ENCODE measurements at places on chromosomes 1 and 21.
A peak's percentile ranks its signal among the peaks of the same experiment; 100 is the strongest.

DNA sequence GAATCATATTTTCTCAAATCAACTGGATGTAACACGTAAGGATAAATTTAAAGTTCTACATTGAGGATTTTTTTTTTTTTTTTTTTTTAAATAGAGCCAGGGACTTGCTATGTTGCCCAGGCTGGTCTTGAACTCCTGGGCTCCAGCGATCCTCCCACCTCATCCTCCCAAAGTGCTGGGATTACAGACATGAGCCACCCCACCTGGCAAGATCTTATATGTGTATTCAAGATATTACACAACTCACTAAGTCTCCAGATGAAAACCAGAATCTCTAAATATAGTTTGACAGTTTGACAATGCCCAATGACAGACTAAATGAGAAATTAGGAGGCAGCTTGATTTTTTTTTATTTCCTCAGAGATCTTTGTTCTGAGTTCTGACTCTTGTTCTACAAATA is 6.8 kb downstream of the YY1AP1 start:
- H3K36me3 ChIP-seq = peaks cover 43% of the 10 kb centered on the region
- no peak overlapping the region for H3K27ac ChIP-seq
- no peak overlapping the region for H3K4me3 ChIP-seq
- H3K4me1 ChIP-seq = peaks cover 28% of the 10 kb centered on the region
- DNase-seq = no peak

DNA sequence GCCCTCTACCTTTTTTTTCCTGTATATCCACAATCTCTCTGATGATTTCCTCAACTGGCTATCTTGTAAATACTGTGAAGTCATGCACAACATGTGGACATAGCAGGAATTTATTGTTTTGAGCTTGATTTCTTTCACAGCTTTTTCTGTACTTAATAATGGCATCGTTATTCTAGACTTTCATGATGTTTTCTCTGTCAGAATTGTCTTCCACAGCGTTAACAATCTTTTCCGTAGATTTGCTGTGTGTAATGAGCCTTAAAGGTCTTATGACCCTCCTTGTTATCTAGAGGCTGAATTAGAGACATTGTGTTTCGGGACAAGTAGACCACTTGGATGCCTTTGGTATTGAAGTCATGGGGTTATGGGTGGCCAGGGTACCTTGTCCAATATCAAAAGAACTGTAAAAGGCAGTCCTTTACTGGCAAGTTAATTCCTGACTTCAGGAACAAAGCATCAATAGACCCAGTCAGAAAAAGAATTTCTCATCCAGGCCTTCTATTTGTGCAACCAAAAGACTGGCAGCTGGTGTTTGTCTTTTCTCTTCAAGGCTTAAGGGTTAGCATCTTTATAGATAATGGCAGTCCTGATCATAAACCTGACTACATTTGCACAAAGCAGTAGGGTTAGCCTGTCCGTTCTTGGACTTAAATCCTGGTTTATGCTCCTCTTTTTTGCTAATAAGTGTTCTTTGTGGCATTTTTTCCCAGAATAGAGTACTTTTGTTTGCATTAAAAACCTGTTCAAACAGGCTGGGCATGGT is 30.1 kb upstream of the CHAF1B start:
- H3K4me3 ChIP-seq = no peak overlapping the region
- DNase-seq = no peak
- H3K4me1 ChIP-seq = no peaks in the 10 kb centered on the region
- H3K27ac ChIP-seq = no peak overlapping the region

GRCh38 chr1:169236143-169236542 is 129.7 kb downstream of the ATP1B1 start:
- no peak overlapping the region for H3K4me3 ChIP-seq
- H3K27me3 ChIP-seq = no peaks in the 10 kb centered on the region
- H3K36me3 ChIP-seq = peaks cover 2% of the 10 kb centered on the region
- H3K4me1 ChIP-seq = peaks cover 51% of the 10 kb centered on the region
- peak overlapping the region; percentile 56 for H3K27ac ChIP-seq

DNA sequence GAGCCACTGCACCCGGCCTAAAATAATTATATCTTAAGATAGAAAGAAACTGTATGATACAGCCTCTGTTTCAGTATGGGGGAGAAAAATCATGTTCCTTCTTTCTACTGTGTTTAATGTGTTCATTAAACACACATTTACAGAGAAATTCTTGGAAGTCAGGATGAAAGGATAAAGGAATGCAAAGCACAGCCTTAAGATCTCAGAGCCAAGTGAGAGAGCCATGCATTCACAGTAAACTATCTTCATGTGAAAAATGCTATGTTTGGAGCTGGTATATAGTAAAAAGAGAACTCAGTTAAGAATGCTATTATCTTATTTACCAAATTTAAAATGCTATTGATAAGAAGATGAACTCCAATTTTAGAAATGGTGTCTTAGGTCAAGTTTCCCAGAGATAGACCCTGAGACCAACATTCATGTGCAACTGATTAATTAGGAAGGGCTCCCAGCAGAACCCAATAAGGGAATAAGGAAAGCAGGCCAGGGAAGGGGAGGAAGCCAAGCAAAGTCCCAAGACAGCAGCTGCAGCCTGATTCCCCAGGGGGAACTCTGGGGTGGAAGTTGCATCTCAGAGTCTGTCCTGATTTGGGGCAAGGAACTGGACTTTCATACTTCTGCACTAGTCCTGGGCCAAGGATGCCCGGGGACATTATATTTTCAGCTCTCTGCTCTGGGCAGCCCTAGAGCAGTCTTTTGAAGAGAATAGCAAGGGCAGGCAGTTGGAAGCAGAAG is 130.0 kb upstream of the ZNF648 start:
- no peak for DNase-seq
- H3K4me3 ChIP-seq = no peak overlapping the region
- no peaks in the 10 kb centered on the region for H3K27me3 ChIP-seq
- no peaks in the 10 kb centered on the region for H3K36me3 ChIP-seq
- no peak overlapping the region for H3K27ac ChIP-seq

DNA sequence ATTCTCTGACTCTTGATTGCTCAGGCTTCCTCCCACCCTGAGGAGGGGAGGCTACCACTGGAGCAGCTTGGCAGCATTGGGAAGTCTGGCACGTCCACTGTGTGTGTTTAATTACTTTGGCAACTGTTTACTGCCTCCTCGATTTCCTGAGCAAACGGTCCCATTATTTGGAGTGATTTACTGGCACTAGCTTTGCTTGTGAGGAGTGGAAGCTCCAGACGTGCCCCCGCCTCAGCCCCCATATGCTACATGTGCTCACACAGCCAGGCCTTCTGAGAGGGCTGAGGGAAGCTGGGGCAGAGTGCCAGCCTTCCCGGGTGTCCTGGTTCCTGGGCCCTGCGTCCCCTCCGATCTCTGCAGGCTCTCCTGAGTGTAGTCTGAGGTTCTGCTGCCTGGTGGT is 306.2 kb downstream of the PTPRU start:
- H3K4me1 ChIP-seq = no peaks in the 10 kb centered on the region
- H3K4me3 ChIP-seq = no peak overlapping the region
- H3K27me3 ChIP-seq = peaks cover 3% of the 10 kb centered on the region
- no peak for DNase-seq

- H3K27me3 ChIP-seq = no peaks in the 10 kb centered on the region
- no peak overlapping the region for H3K4me3 ChIP-seq
- peak overlapping the region; percentile 28 for H3K27ac ChIP-seq
- no peak for DNase-seq
- H3K36me3 ChIP-seq = peaks cover 67% of the 10 kb centered on the region
Measured at GRCh38 chr1:45979074-45979777, 153.2 kb downstream of the PIK3R3 start.

GRCh38 chr1:106268070-106268469 is 788.4 kb upstream of the PRMT6 start:
- H3K4me3 ChIP-seq = no peak overlapping the region
- DNase-seq = no peak
- H3K36me3 ChIP-seq = no peaks in the 10 kb centered on the region
- no peak overlapping the region for H3K27ac ChIP-seq

DNA sequence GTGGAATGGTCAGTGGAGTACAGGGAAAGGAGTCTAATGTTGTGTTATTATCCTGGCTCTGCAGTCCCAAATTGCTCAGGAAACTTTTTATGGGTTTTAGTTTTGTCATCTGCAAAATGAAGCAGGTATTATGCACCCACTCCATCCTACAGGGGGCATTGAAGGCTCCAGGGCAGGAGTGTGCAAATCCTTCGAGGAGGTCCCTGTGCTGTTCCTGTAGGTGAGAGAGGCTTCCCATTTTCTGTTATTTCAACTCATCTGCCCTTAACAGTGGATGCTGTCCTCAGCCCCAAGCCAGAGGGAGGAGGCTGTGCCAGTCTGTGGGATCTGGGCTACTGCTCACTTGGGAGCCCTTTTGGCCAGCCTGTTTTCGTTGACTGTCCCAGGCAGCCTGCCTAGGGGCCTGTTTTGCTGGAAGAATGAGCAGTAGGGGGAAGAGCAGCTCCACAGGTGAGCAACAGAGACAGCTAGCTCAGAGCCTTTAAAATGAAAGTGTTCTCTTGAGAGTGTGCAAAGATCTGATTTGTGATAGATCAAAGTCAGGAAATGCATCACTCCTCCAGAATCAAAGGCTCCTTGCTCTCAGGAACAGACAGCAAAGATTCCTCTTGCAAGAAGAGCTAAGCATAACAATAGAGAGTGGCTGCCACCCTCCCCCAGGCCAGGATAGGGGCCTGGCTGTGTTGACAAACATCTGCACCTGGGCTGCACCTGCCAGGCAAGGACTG is 317.6 kb upstream of the PROX1 start:
- H3K4me1 ChIP-seq = no peaks in the 10 kb centered on the region
- no peaks in the 10 kb centered on the region for H3K27me3 ChIP-seq
- no peak overlapping the region for H3K4me3 ChIP-seq
- DNase-seq = no peak

- H3K27me3 ChIP-seq = no peaks in the 10 kb centered on the region
- no peaks in the 10 kb centered on the region for H3K36me3 ChIP-seq
- no peaks in the 10 kb centered on the region for H3K4me1 ChIP-seq
- no peak overlapping the region for H3K27ac ChIP-seq
Measured at GRCh38 chr1:212686069-212686468, 13.6 kb downstream of the BATF3 start.

GRCh38 chr1:240776237-240776636 is 164.3 kb upstream of the GREM2 start:
- no peaks in the 10 kb centered on the region for H3K4me1 ChIP-seq
- no peak for DNase-seq
- H3K4me3 ChIP-seq = no peak overlapping the region
- H3K27me3 ChIP-seq = no peaks in the 10 kb centered on the region
- H3K27ac ChIP-seq = no peak overlapping the region

GRCh38 chr1:182575540-182576149 is 13.4 kb downstream of the RNASEL start:
- peaks cover 11% of the 10 kb centered on the region for H3K4me1 ChIP-seq
- no peak overlapping the region for H3K4me3 ChIP-seq
- no peaks in the 10 kb centered on the region for H3K27me3 ChIP-seq
- peaks cover 2% of the 10 kb centered on the region for H3K36me3 ChIP-seq

GRCh38 chr1:206873603-206874188 is 8.3 kb downstream of the IL20 start:
- no peak overlapping the region for H3K4me3 ChIP-seq
- H3K36me3 ChIP-seq = no peaks in the 10 kb centered on the region
- no peaks in the 10 kb centered on the region for H3K4me1 ChIP-seq

DNA sequence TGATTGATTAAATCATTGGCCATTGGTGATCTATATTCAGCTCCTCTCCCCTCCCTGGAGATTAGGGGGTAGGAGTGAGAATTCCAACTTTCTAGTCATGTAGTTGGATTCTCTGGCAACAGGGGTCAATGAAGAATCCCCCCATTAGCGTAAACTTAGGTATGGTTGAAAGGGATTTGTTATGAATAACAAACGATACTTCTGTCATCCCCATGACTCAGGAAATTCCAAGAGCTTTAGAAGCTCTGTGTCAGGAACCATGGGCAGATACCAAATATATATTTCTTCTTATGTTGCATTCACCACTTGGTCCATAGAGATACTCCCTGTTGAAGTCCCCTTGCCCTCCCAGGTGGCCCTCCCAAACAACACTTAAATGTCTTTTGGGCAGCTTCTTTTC is 124.5 kb downstream of the DNM3 start:
- no peaks in the 10 kb centered on the region for H3K27me3 ChIP-seq
- DNase-seq = no peak
- no peaks in the 10 kb centered on the region for H3K36me3 ChIP-seq
